NCI-H460 (cell line): ENCODE measurements at places on chromosomes 6 and 20.

- no peak for DNase-seq
These were observed 76.3 kb downstream of the HFE start for GRCh38 chr6:26163427-26164119.

DNA sequence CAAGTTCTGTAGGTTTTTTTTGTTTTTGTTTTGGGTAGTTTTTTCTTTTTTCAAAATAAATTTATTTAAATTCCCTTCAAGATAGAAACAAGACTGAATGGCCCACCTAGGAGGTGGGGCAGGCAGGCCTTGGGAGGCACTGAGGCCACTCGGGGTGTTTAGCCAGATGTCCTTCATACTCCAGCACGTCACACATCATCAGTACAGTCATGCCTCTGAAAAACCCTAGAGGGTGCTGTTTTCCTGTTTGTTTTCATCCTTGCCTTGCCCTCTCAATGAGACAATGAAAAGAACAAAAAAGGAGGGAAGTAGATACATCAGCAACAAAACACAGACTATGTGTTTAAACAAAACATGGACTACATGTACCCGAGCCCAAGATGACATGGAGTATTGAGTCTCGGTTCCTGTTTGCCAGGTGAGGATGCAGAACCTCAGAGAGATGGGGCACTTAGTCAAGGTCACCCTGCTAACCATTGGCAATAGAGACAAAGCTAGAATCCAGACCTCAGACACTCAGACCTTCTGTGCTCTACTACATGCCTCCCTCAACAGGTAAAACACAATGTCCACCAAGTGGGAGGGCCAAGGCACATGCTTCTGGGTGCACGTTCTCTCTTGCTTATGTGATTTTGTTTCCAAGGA lies 26.8 kb upstream of the CLIC5 start:
- DNase-seq = peak; percentile 7

GRCh38 chr6:137736911-137737310 lies 130.1 kb upstream of the TNFAIP3 start:
- DNase-seq = peak; percentile 77

DNA sequence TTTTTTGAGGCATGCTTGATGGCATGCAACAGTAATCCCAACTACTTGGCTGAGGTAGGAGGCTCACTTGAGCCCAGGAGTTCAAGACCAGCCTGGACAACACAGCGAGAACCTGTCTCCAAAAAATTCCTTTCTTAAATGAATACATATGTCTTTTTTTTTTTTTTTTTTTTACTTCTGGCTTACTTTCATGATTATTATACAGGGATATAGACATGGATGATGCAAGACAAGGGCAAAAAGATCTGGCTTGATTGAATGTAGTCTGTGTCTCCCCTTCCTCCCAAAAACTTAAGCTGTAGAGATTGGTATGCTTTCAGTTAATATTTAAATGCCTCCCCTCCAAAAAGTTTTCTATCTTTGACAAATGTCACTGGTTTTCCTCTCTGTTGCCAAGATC lies 7.6 kb downstream of the SNX3 start:
- no peak for DNase-seq

GRCh38 chr6:41546475-41546865 lies 289 bp downstream of the FOXP4 start:
- no peak for DNase-seq
